GM10248 (cell line): ENCODE measurements at places on chromosomes 7 and 10.

DNA sequence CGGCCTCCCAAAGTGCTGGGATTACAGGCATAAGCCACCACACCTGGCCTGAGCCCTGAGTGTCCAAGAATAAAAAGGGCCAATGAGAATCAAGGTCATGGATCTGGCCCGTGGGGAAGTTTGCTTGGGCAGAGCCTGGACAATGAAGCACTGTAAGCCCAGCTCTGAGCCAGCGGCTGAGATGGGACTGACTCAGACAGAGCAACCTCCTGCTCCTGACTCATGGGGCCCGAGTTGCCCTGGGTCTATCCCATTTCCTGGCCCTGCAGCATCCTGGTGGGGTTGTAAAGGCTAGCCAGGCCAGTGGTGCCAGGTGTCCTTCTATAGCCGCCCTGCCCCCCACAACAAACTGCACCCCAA, 5.2 kb upstream of the MYH16 start:
- no peak for DNase-seq

- no peak for DNase-seq
These were observed 169.0 kb downstream of the SRPK2 start for GRCh38 chr7:105219771-105220160.

GRCh38 chr10:102781921-102782557, 38.3 kb downstream of the WBP1L start:
- DNase-seq: no peak

DNA sequence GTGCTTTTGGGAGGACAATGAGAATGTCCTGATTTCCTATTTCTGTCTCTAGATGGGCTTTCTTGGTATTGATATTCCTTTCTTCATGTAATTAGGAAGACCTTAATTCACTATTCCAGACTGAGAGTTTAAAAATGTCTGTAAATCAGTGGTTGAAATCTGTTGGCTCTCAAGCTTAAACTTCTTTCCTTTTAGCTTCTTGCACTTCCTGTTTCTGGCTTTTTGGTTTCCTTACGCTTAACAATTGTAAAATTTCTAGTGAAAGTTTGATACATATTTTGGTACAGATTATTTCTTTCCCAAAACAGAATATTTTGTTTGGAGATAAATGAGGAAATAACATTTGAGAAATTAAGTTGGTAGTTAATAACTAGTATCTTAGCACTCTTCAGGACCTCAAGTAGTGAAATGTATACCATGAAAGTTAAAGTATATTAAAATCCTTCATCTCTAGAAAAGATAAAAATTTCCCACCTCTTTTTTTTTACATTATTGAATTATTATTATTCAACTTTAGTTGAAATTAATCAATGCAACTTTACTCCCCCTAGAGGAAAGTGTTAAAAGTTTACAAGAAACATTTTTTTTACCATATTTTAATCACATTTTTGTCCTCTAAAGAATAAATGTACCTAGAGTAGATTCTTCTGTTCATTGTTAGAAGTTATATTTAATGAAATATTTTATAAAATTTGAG, 137.2 kb downstream of the PHTF2 start:
- DNase-seq: no peak

- no peak for DNase-seq
These were observed 33.4 kb downstream of the ADAP1 start for GRCh38 chr7:921071-921461.
